ENCODE measurements at places on chromosomes 11 and 22.

DNA sequence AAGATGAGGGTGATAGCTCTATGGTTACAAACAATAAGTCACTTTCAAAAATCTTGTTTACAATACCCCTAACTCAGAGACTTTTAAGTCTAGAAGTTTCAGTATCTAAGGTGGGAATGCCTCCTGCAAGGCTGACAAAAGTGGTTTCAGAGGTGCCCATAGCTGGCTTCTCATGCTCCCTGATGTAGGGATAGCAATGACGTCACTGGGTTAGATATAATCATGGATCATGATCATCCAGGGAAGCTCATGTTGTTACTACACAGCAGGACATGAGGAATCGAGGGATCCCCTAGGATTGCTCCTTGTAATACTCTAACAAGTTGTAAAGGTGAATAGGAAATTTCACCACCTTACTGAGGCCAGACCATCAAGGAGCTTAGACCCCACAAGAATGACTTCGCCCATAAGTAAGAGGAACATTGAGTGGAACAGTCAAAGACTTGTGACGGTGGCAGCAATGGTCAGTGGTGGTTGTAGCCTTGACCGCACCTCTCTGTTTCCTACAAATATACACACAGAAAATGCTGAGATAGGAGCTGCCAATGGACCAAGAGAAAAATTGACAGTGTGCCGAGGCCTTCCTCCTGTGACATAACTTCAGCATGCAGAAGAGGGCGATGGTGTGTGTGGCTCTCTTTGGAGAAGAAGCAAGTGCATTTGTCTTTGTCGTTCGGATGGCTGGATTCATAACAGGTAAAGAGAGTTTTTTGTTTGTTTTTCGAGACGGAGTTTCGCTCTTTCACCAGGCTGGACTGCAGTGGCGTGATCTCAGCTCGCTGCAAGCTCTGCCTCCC lies 15.6 kb downstream of the APOL4 start:
- DNase-seq: no peak

DNA sequence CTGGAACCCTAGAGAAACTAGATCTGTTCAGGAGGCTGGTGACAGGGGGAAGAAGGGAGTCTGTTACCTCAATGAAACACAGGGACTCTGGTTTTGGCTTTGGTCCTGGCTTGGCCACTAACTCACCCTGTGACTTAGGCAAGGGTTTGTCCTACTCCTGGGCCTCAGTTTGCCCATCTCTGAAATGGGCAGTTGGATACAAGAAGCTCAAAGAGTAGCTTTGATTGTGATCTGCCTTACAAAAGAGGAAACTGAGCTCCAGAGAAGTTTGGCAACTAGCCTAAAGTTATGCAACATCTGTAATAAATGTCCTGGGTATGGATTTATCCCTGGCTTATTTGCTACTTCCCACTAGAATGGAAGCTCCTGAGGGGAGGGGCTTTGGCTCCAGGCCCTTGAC lies 24.0 kb upstream of the LMO1 start:
- no peak for DNase-seq

DNA sequence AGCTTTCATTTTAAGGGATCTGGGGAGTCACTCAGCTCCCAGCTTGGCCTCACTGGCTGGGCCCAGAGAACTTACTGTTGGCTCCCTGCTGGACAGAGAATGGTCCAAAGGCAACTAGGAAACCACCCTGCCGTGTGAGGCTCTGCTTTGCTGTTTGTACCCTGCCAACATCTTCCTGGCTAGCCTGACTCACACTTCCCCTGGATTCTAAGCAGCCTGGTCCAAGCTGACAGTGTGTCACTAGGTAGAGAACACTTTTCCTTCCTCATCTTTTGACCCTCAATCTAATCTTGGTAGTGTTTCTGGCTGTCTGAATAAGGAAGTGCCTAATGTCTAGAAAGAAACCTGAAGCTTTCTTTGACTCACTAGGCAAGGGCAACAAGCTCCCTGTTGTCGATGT lies 76.7 kb downstream of the FAR1 start:
- DNase-seq: no peak

- no peak for DNase-seq
Observed at GRCh38 chr22:19941365-19942082, at the start of the genes COMT and TXNRD2. Gene COMT (plus strand): TSS chr22:19941772. CDS start chr22:19962527, 20,755 bp downstream. Gene TXNRD2 (minus strand): TSS chr22:19941818. CDS start chr22:19941803, 15 bp downstream.

DNA sequence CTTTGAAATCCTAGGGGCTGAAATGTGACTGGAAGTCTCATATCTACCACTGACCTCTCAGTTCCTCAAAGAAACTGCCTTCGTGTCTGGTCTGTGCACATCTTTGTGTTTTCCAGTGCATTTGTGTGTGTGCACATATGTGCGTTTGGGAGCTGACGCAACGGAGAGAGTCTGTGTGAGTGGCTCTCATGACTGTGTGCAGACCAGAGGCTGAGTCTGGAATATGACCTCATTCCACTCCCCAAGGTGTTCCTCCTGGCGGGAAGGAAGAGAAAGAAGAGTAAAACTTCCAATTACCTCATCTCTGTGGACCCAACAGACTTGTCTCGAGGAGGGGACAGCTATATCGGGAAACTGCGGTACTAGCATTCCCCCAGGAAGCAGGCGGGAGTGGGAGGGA lies 16.5 kb downstream of the TUB start:
- DNase-seq: no peak

GRCh38 chr22:29214232-29214631 lies 8.5 kb downstream of the EMID1 start:
- no peak for DNase-seq

- DNase-seq: no peak
Observed at GRCh38 chr22:45422237-45422983, 8.9 kb downstream of the RIBC2 start.

- no peak for DNase-seq
Observed at GRCh38 chr11:23236826-23237555, 376.7 kb upstream of the CCDC179 start.

DNA sequence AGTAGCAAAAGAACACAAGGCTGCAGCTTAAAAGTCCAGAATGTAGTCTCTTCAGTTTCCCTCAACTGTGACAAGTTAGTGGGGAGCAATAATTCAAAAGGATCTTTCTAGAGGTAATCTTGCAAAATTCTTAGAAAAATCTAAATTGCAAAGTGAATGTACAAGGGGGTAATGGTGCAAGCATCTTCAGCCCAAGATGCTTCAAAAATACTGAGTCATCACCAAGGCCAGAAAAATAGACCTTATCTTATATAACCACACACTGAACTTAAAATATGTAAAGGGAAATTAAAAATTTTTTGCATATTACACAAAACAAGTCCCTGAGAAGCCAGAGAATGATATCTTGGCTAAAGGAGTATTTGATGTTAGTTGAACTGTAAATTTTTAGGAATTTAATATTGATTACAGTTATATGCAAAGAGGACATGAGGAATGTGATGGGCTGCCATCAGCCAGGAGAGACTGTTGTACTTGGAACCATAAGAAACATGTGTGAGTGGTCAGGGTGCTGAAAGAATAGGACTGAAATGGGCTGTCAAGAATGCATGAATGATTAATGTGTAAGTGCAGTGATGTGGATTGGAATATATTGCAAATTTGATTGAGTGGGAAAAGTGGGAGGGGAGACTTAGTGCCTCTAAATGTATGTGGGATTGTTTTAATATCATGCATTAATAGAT lies 85.7 kb upstream of the LIN7C start:
- DNase-seq: no peak

GRCh38 chr11:64004590-64004984 lies 18.3 kb downstream of the OTUB1 start:
- DNase-seq: no peak

DNA sequence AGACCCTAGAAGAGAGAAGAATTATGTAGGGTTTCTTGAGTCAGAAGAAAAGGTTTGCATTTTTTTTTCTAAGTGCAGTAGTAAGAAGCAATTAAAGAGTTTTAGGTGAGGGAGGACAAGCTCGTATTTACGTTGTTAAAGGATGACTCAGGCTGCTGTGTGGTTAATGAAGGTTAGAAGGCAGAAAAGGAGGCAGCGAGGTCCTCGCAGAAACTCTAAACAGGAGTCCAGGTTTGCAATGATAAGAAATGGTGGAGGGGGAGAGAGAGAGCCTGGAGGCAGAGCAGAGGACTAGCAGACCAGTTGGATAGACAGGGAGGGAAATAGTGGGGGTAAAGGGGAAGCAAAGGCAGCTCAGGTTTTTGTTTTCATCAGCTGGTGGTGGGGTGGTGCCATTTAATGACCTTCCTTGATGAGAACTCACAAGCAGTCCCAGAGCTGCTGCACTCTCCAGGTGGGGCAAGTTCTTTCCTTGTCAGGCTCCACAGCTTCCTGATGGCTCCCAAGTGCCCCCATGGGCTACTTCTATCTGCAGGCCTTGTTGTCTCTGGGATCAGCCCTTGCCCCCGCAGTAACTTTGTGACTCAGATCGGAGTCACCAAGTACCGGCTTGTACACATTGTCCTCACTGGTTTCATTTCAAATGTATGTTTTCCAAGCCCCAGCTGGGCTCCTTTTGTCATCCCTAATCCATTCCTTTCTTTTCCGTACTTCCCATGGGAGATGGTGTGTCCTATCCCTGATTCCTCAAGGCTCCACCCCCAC lies 8.3 kb upstream of the INSC start:
- DNase-seq: no peak

GRCh38 chr11:8809939-8810539 lies 101.0 kb upstream of the AKIP1 start:
- no peak for DNase-seq

- no peak for DNase-seq
Observed at GRCh38 chr11:69906453-69906907, 87.3 kb upstream of the FGF3 start.

GRCh38 chr11:93089474-93090102 lies 108.2 kb downstream of the SLC36A4 start:
- no peak for DNase-seq

DNA sequence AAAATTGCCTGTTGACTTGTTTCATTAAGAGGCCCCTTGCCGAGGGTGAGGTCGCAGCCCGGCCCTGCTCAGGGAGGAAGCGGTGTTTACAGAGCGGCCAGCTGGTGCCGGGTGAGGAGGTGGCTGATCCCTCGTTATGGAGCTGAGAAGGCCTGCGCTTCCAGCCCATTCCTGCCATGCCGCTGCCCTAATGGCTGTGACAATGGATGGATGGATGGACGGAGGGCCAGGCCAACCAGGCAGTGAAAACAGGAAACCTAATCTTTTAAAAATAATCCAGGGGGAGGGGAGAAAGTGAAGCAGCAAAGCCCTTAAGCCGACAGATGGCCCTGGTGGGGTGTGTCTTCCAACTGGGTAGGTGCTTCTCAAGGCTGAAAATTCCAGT lies 38.5 kb downstream of the BCR start:
- DNase-seq: no peak

DNA sequence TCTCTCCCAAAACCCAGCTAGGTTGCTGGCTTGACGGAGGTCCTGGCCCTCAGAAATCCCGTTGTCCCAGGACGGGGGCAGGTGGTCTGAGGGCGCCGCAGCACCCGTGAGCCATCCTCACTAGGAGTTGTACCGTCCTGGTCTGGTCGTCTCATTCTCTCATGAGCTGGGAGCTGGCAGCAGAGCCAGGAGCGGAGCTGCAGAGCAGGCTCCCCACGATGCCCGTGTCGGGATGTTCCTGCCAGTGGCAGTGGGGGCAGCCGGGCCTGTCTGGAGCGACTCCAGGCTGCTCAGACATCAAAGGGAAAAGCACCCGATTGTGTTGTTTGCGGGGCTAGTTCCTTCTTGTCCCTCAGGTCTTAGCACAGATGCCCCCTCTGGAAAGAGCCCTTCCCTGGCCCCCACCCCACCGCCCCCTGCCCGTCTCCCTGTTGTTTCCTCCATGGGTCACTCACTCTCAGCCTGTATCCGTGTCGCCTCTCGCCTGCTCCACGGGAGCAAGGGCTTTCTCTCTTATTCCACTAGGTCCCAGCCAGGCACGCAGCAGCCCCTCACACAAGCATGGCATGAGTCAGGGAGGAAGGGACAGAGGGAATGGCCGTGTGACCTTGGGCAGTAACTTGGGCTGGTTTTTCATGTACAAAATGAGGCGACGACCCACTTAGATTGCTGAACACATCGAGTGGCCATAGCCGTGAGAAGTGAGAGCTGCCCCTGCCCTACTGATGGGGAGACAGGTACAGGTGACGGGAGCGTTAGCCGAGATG lies 23.2 kb upstream of the MGAT3 start:
- no peak for DNase-seq

GRCh38 chr11:30326906-30327305 lies 4.0 kb downstream of the ARL14EP start:
- no peak for DNase-seq

GRCh38 chr22:45731041-45731797 lies 59.6 kb downstream of the ATXN10 start:
- no peak for DNase-seq

DNA sequence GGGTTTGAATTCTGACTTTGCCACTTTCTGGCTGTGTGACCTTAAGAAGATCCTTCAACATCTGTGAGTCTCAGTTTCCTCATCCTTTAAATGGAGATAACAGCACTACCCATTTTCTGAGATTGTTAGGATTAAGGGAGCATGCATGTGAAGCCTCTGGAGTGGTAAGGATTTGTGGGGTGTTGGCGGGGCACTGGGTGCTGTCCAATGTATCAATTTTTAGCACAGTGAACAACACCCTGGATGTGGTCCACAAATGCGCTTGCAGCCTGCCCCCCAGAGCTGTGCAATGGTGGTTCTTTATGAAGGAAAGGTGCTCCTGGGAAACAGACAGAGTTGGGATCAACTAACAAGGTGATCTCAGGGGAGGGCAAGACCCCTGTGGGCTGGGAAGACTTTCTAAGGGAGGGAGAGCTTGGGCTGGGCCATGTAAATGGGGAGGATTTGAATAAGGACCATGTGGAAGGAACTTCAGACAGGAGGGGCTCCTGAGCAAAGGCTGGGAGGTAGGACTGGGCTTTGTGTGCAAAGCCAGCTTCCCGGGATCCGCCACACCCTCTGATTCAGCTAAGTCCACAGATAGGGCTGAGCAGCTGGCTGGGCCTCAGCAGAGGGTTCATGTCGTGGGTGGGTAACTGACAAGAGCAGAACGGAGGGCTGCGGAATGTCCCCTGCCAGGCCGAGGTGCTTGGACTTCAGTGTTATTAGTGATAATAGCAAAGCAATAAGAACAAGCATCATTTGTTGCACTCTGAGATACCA lies 22.7 kb upstream of the RASD2 start:
- no peak for DNase-seq

- no peak for DNase-seq
Observed at GRCh38 chr11:119940401-119940976, 197.4 kb downstream of the TRIM29 start.

DNA sequence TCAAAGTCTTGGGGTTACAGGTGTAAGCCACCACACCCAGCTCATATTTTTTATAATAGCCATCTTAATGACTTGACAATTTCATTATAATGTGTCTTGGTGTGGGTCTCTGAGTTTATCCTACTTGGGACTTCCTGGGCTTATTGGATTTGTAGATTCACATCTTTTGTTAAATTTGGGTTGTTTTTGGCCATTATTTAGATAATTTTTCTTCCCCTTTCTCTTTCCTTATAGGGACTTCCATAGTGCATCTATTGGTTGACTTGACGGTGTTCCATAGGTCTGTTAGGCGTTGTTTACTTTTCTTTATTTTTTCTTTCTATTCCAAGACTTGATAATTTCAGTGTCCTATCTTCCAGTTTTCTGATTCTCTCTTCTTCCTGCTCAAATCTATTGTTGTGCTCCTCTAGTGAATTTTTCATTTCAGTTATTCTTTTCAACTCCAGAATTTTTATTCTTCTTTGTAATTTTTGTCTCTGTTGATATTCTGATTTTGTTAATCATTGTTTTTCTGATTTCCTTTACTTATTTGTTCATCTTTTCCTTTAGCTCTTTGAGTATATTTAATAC lies 45.6 kb downstream of the RRM1 start:
- DNase-seq: no peak

Data from esophagus squamous epithelium (tissue), 5 donors.